Muscle of back (tissue), 13 donors: ENCODE measurements at places on chromosomes 2 and 18. TPM values are rescaled to one million over a fixed set of nuclear protein-coding genes. Genes with fewer than 3 reads are reported as not detected.

GRCh38 chr2:139293992-139294548 is 513.9 kb upstream of the NXPH2 start:
- no peak for DNase-seq

GRCh38 chr2:22798386-22798785 is 586.6 kb upstream of the KLHL29 start:
- DNase-seq = no peak

GRCh38 chr2:147351784-147352183 is 493.0 kb upstream of the ACVR2A start:
- no peak for DNase-seq

GRCh38 chr2:151520976-151521375 is 111.3 kb downstream of the RIF1 start:
- DNase-seq = no peak

GRCh38 chr2:239625156-239625845 is 224.5 kb upstream of the HDAC4 start:
- DNase-seq = no peak

GRCh38 chr2:45315861-45316260 is 295.2 kb downstream of the SRBD1 start:
- peak; percentile 59 for DNase-seq

- peak; percentile 70 for DNase-seq
These were observed 26.1 kb upstream of the PIEZO2 start for GRCh38 chr18:11175266-11175979.

DNA sequence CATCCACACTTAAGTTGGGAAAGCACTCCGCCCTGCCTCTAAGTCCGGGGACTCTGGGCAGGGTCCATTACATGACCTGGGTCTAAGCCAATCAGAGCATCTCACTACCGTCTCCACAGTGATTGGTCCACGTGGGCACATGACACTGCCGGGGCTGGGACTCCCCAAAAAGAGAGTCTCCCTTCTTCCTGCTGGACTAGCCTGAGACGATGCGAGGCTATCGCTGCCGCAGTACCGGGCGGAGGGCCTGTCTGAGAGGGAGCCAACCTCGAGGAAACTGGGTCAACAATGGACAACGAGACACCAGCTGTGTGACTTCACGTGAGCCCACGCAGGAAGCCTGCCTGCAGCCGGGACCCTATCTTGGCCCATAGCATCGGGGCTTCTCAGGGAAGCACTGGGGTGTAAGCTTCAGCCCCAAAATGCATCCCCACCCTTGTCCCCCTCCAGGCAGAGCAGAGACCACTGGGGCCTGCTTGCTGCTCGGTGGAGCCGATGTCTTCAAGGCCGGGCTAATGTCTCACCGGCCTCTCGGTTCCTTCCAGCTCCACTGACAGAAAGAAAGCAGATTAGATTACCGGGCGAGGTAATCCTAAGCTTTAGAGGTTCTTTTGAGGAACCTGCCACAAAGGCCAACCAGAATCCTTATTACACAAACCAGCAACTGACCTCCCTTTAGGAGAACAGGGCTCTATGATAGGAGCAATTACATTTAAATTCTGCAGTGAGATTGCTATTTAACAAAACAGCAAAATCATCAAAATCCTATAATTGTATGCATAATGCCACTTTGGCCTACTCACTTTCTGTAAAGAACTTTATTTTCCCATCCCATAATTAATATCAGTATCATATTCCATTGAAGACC is 21.3 kb upstream of the COPS8 start:
- no peak for DNase-seq

DNA sequence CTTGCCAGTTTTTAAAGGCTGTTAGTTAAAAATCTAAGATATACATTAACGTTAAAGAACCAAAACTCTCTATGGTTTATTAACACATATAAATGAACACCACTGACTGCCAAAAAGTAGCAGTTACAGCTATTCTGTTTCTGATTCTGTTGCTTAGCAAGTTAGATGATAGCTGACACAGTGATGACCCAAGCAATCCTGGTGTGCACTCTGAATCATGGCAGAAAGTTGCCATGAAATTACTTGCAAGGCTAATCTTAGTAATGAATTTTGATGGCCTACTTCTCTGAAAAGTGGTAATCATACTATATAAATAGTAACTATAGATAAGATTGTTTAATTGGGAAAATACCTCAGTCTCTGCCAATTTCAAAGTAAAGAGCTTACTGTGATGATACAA is 57.7 kb downstream of the ROCK2 start:
- no peak for DNase-seq

DNA sequence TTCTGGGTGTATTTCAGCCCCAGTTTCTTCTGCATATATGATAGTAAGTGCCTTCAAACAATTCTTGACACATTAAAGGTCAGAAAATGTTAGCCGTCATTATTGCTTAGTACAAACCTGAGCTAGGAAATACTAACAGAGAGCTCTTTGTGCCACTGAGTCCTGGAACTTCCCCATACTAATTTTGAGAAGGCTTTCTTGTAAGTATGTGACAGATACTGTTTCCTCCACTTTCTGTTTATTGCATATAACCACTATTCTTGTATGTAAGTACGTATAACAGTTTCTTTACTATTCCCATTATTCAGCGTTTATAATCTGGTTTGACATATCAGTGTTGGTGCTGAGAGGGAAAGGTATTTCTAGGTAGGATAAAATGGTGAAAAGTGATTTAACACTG is 9.8 kb downstream of the PPP1CB start:
- no peak for DNase-seq

- DNase-seq = no peak
These were observed 296.2 kb upstream of the SKOR2 start for GRCh38 chr18:47547539-47548202.

- DNase-seq = no peak
These were observed 41.3 kb upstream of the CHMP1B start for GRCh38 chr18:11809895-11810294.

- DNase-seq = no peak
These were observed 542.8 kb upstream of the ID2 start for GRCh38 chr2:8138923-8139667.

GRCh38 chr2:229642371-229642770 is 72.0 kb downstream of the DNER start:
- DNase-seq = no peak

DNA sequence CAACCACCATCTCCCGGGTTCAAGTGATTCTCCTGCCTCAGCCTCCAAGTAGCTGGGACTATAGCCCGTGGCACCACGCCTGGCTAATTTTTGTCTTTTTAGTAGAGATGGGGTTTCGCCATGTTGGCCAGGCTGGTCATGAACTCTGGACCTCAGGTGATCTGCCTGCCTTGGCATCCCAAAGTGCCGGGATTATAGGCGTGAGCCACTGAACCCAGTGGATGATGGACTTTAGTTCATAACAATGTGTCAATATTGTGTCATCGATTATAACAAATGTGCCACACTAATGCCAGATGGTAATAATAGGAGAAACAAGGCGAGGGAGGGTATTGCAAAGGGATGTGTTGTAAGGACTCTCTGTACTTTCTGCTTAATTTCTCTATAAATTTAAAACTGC is 216.6 kb downstream of the ZBTB7C start:
- DNase-seq = no peak

GRCh38 chr2:240992572-240993291 is 5.7 kb upstream of the SNED1 start:
- DNase-seq = no peak

DNA sequence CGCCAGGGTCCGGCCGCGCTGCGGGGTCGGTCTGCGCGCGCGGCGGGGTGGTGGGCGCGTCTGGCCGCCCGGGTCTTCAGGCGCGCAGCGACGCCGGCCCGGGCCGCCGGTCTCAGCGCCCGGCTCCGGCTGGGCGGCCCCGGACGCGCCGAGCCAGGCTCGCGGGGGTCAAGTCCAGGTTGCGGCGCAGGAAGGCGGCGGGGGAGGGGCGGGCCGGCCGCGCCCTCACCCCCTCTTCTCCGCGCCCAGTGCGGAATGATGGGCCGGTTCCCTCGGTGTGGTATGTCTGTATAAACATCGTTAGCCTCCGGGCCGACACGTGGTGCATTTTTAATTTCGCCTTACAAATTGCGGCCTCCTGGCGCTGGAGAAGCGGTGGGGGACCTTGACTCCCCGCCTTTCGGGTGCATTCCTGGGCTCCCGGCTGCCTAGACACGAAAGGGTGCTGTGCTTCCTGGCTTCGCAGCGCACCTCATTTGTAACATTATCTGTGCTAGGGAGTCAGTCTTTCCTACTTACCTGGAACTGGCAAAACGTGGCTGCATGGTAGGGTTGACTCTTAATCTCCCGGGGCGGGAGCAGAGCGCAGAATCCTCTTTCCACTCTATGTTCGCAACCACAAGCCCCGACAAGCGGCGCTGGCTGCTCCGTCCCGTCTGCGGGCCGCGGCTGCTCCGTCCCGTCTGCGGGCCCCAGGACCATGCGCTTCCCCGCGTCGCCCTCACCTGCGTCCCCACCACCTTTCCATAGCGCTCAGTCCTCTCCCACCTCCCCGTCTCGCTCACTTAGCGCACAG is 69.0 kb downstream of the CTAGE1 start:
- peak; percentile 52 for DNase-seq

DNA sequence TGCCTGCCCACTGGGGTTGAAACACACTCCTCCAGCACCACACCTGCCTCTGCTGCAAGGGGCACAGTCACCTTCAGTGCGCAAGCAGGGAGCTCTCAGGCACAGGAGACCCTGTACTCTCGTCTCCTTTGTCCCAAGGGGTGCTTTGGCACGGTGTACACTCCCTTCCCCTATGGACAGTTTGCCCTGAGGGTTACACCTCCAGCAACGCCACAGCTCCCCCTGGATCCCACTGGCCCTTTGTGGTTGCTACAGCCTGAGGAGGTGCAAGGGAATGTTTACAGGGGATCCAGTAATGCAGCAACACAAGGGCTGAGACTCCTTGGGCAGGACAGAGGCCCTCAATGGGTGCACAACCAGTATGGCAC is 45.2 kb upstream of the FAM117B start:
- no peak for DNase-seq

- no peak for DNase-seq
These were observed 204.5 kb downstream of the ARL4C start for GRCh38 chr2:234292205-234292961.

GRCh38 chr18:4245456-4245855 is 209.7 kb downstream of the DLGAP1 start:
- no peak for DNase-seq

Gene ABCB11
- polyA plus RNA-seq = 0.21 TPM

Gene DDX18
- 57.1 TPM for polyA plus RNA-seq

Gene NAGK
- polyA plus RNA-seq = 66.2 TPM

Gene POLR1B
- 10.9 TPM for polyA plus RNA-seq

Gene INSIG2
- polyA plus RNA-seq = 18.1 TPM

Gene BUB1
- 11.0 TPM for polyA plus RNA-seq

Gene IL1RN
- 0.18 TPM for polyA plus RNA-seq

Gene CTAGE1
- not detected for polyA plus RNA-seq

Gene TUBA4B
- not detected for polyA plus RNA-seq

Gene ZEB2
- 106 TPM for polyA plus RNA-seq

Gene PTCD3
- polyA plus RNA-seq = 74.8 TPM
